Hematopoietic multipotent progenitor cell treated with erythropoietin and hydrocortisone succinate and interleukin-3 and kit ligand, for 17 days (in vitro differentiated cells): ENCODE measurements at places on chromosomes 2 and 18.

DNA sequence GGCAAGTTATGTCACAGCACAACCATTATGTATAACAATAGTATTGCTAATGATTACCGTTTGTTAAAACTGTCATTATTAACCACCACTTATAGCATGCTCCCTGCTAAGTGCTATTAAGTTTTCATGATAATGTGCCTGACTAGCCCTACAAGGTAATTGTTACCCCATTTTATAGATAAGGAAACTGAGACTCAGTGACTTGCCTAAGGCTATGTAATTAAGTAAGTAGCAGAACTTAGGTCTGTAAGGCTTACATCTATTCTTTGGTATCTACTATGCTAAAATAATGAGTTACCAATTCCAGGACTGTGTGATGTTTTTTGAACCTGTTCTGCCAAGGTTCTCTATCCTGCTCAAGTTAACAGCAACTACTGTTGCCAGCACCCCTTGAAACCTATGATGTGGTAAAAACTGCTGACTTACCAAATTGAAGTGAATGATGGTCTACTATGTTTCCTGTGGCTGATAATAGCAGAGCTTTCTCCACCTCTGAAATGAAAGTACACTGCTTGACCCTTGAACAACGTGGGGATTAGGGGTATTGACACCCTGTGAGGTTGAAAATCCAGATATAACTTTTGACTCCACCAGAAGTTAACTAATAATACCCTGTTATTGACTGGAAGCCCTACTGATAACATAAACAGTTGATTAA lies 18.2 kb downstream of the ACVR2A start:
- DNase-seq = no peak

GRCh38 chr2:239315308-239315707 lies 85.5 kb downstream of the HDAC4 start:
- DNase-seq = no peak

GRCh38 chr2:241771286-241772062 lies 5.1 kb upstream of the GAL3ST2 start:
- no peak for DNase-seq

DNA sequence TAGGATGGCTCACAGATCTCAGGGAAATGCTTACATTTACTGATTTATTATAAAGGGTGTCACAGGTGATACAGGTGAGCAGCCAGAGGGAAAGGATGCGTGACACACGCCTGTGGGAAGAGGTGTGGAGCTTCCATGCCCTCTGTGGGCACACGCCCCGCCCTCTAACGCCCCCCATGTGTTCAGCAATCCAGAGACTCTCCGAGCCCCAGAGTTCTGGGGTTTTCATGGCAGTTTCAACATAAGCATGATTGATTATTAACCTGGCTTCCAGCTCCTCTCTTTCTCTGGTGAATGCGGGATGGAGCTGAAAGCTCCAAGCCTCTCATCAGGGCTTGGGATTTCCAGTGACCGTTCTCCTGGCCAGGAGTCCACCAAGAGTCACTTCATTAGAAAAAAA lies 34.3 kb upstream of the ODC1 start:
- DNase-seq = no peak

GRCh38 chr2:96881349-96882195 lies 11.7 kb upstream of the SEMA4C start:
- no peak for DNase-seq

GRCh38 chr2:216553093-216553478 lies 54.4 kb downstream of the RPL37A start:
- no peak for DNase-seq

GRCh38 chr2:41937921-41938708 lies 109.7 kb upstream of the PKDCC start:
- no peak for DNase-seq

GRCh38 chr2:132497591-132497990 lies 81.0 kb downstream of the GPR39 start:
- no peak for DNase-seq

DNA sequence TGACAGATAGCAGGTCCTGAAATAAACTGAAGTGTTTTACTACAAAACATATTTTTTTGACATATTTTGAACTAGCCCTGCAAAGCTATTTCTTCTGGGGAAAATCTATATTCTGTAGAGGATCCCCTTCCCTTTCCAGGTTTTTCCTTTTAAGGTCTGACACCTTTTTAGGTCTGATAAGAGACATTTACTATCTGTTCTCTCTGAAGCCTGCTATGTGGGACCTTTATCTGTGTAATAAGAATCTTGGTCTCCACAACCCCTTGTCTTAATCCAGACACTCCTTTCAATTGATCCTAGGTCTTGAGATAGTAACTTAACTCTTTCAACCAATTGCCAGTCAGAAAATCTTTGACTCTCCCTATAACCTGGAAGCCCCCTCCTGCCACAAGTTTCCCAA lies 5.5 kb upstream of the PDK1 start:
- DNase-seq = no peak

GRCh38 chr2:132400169-132400900 lies 16.3 kb upstream of the GPR39 start:
- no peak for DNase-seq

DNA sequence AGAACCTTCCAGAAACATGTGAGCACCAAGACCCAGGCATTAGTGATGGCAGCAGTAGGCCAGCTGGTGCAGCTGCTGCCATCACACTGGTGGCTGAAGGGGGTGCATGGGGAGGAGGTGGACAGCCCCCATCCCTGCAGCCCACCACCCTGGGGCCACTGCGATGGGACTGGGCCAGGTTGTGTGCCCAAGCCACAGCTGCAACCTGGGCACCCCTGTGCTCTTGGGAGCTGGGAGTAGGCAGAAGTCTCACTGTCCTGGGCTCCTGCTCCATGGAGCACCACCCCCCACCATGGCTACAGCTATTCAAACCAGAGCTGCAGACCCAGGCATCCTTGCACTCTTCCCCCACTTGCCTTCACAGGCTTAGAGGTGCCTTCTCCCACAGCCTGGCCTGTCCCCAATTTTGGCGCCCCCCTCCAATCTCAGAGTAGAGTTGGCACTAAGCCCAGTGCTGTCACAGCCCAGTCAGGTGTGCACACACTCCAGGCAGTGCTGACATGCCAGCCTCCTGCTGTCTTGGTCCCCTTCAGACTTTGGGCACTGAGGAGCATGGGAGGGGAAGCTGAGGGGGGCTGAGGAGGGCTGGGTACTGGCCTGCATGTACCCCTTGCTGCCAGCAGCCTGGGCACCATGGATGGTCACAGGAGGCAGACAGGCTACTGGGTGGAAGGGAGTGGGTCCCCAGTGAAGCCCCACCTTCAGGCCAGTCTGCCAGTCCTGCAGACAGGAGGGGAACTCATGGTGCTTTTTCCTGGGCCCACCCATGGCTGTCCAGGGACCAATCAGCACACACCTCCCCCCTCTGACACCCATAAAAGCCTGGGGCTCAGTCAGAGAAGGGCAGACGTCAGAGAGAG lies 67.1 kb downstream of the CYP26B1 start:
- no peak for DNase-seq

DNA sequence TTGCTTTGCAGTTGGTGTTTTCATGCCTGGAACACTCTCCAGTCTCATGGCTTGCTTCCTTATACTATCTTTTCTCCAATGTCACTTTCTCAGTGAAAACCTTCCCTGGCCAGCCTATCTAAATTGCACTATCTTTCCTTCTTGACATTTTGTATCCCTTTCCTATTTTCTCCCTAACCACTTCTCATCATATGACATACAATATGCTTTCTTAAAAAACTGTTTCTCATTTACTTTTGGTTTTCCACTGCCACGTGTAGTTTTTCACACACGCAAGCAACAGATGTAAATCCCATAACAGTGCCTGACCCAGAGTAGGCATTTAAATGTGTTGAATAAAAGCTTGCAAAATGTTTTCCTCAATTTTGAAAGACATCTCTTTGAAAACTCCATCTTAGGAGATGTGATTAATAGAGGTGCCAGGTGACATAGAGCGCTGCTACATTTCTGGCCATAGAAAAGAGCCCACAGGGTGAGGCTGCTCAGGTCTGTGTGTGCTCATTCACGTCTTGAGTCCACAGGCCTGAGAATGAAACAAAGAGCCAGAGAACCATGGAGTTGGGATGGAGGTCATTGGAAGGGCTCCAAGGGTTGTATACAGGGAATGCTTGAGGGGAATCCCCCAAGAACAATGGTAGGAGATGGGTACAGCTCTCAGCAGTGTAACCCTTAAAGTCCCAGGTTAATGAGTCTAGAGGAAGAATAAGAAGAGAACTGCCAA lies 12.7 kb downstream of the ZNF24 start:
- no peak for DNase-seq
